ENCODE measurements at places on chromosomes 13 and 19.

- DNase-seq, result no peak
Measured at GRCh38 chr13:48532256-48532505, 699 bp downstream of the RCBTB2 start.

GRCh38 chr13:60260440-60260839 lies 96.7 kb upstream of the DIAPH3 start:
- DNase-seq, result no peak

- no peak for DNase-seq
Measured at GRCh38 chr13:113446488-113446854, 6.8 kb downstream of the ADPRHL1 start.

DNA sequence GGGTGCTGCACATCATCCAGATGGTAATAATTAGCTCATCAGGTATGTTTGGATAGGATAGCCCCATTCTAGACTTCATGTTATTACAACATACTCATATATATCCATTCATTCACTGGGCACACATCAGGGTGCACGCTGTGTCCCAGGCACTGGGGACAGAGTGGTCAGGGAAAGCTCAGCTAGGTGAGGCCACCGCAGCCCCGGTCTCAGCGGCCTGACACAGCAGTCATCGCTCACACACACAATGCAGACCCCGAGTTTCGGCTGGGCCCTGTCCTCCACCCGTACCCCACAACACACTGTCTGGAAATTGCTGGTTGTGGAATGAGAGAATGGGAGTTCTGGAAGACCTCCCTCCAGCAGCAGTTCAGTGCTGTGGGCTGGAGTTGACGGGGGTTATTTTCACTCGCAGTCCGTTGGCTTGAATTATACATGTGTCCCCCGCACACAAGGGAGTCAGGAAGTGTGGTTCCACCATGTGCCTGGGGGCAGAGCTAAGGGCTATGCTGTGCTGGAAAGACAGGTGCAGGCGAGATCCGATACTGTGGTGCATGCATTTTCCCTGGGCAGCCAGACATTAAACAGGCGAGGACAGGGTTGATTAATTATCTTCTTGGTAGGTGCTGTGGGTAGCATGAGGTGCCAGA lies 257.6 kb downstream of the TEX29 start:
- no peak for DNase-seq

- no peak for DNase-seq
Measured at GRCh38 chr13:62931853-62932252, 1516.2 kb upstream of the PCDH20 start.

Measured in activated CD4-positive, alpha-beta T cell treated with anti-CD3 and anti-CD28 coated beads, Interleukin-2, amount 50 U/mL, for 24 hours (primary cell).